ENCODE measurements at places on chromosomes 7 and 10. TPM values are rescaled to one million over a fixed set of nuclear protein-coding genes. Genes with fewer than 3 reads are reported as not detected.

DNA sequence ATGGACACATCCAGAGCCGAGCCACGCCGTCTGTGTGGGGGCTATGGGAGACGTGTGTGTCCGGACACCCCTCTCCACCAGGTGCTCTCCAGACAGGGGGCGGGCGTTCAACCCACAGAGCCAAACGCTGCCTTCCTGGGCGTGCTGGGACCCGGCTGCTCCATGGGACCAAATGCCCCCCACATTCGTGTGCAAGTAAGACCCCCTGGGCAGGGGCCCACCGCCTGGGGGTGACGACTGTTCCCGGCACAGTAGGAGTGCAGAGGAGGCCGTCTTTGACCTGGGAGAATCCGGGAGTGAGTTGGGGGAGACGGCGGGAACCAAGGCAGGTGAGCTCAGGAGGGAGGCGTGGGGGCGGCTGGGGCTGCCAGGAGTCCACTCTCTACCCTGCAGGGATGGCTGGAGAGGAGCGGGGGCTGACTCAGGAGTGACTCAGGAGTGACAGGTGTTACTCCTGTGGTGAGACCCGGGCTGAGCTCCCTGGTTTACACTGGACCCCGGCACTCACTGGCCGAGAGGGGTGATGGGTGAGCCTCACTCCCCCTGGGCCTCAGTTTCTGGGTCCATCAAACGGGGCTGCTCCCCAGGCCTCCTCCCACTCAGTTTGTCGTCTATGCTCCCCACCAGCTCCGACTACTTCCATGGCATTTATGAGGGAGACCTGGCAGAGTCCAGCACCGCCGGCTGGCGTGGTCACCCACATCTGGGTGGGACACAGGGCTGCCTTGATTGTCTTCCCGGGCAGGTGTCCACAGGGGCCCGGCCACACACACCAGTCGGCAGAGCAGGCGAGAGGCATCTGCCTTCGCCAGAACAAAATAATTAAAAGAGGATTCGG lies 95.0 kb downstream of the MICALL2 start:
- no peak for DNase-seq

DPP6 gene
- total RNA-seq = 107 TPM

DNA sequence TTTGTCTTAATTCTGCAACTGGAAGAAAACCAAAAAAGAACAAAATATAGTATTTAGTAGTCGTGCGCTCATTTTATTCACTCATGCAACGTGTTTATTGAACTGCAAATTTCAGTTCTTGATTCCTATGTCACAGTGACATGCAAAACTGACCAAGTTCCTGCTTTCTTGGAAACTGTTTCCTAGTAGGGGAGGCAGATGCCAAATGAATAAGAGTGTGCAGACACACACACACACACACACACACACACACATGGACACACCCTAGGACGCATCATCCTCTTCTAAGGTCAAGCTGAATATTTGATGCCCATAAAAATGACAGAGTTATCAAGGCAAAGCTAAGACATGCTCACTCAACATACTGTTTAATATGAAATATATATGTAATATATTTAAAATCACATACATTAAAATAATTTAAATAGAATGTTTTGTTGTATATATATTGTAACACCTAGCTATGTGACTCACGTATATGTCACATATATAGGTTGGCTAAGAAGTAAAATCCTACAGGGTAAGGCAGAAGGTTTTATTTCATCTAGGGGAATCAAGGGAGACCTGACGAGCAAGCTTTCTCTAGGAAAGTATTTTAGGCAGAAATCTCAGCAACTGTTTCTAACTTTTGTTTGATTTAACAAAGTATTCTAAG lies 79.6 kb downstream of the SVIL start:
- DNase-seq = no peak

- DNase-seq = no peak
These were observed 249.6 kb downstream of the PLXDC2 start for GRCh38 chr10:20065814-20066213.

DNA sequence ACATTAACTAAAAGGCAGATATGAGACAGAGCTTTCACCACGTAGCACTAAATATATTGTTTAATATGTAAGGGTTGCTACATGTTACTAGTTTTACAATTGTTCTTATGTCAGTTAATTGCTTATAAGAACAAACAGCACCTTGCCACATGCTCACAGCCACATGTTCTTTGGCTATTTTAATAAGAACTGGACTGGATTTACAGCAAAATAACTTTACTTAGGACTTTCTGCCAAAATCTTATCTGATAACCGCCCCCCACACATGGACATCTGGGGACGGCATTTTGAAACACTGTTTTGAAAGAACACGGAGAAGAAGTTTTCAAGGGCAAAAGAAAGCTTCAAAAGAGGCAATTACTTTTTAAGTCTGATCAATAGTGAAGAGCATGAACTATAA lies 45.3 kb downstream of the JAZF1 start:
- peak; percentile 41 for DNase-seq

DNA sequence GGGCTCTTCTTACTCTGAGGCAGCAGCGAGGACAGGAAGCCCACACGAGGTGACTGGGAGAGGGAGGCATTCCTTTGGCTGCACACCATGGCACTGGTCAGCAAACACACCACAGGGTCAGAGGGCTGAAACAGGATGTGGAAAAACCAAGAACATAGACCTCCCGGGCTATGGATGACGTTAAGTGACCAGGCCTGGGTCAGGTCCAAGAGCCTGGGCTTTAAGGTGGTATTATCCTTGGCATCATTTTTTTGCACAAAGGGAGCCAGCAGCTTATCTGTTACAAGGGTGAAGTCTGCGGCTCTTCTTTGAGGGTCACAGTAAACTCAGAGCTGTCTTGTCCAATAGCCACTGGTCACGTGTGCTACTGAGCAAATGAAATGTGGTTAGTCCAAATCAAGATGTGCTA lies 7.0 kb downstream of the WDR91 start:
- DNase-seq = no peak

Data from uterus (tissue), 4 donors.